NCI-H2029 treated with DMSO at 0.1 percent for 48 hours (cell line): ENCODE measurements at places on chromosomes 11 and 22.

- DNase-seq = peak; percentile 48
Measured at GRCh38 chr22:31229402-31230079, 17.4 kb downstream of the LIMK2 start.

- no peak for DNase-seq
Measured at GRCh38 chr11:94494126-94494680, 419 bp downstream of the ANKRD49 start.

DNA sequence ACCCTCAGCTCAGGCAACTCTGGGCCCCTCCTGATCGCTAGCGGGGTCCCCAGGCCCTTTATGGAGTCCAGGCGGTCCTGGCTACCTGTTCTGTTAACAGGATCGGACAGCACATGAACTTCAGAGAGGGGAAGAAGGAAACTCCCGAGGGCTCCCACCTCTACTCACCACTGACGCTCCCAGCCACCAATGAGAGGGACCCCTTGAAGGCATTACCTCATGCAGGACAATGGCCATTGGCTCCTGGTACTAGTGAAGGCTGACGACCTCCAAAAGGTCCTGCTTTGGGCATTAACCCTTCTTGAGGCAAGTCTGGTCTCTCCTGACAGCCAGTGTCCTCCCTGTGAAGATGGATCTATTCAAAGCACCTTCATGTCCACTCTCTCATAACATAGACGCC, 71.5 kb upstream of the LMO1 start:
- no peak for DNase-seq

GRCh38 chr11:131595797-131596196, 225.4 kb downstream of the NTM start:
- peak; percentile 11 for DNase-seq

DNA sequence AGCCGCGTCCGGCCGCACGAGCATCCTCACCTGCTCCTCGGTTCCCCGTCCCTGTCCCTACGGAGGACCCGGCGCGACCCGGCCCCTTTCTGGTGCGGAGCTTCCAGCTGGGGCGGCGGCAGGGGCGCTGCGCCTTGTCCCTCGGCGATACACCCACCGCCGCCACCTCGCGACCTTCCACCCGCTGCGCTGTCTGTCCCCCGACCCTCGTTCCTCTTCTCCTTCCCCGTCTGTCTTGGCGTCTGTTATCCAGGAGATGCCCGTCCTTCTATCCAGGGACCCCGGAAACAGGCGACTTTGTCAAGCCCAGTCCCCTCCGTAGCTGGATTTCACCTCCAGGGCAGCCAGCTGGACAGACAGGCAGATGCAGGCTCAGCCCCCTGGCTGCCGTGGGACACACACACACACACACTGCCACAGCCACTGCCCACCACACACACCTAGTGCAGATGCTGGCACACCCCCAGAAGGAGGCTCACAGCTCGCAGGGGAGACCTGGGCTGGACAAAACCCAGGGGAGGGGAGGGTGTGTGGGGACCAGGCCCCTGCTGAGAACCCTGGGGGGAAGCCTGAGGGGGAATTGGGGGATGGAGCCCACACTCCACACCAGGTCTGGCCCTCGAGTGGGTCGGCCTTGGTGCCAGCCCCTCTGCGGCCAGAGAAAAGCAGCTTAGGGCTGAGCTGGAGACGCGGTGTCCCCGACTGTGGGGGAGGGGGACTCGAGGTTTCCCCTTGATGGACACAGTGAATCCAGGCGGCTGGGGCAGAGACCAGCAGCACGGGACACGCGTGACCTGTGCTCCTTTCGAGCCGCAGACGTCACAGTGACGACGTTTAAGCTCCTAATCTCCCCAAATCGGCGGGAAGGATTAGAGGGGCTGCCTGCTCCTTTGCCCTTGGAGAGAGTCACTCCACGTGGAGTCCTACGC, 788 bp downstream of the DRD4 start:
- no peak for DNase-seq

DNA sequence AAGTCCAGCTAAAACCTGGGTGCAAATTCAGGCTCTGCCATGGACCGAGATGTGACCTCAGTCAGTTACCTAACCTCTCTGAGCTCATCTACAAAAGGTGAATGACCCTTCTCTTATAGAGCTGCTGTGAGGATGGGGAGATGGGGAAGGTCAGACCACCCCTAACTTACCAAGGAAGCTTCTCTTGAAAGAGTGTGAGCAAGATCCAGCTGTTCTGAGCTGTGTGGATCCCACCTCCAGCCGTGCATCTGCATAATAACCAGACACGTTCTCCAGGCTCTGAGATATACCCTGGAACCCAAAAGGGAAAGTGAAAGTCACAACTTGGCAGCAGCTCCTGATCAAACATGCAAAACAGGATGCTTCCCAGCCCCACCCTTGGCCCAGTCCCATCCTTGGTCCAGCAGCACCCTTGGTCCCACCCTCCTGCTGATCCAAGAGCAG, at the start of gene APOL3:
Gene APOL3 (minus strand): TSS at position 257 of the 444 bp plus-strand sequence. CDS start 11,700 bp downstream, outside the sequence.
- no peak for DNase-seq

DNA sequence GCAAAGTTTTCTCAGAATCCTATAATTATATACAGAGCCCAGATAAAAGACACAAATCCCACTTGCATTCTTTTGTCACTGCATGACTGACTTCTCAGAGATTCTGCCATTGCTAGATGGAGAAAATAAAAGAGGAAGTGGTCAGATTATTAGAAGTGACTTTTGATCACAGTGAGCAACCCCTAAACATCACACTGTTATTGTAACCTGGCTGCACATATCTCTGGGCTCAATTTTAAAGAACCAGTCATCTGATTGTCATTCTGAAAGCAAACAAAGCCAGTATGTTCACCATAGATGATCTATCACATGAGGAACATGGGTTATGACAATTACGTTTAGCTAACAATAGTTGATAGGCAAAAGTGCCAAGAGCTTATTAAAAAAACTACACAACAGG, 47.8 kb downstream of the COPB1 start:
- no peak for DNase-seq

DNA sequence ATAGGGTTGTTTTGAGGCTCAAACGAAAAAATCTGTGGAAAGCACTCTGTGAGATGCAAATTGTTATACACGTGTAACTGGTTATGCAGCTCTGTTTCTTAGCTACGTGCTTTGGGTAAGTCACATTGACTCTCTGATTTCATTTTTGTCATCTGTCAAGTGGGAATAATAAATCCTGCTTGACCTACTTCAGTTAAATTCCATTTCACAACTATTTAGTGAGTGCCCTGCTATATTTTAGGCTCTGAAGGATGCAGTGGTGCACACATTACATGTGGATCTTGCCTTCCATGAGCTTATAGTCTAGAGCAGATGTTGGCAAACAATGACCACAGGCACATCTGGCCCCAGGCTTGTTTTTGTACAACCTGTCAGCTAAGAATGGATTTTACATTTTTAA, 133.6 kb upstream of the PLET1 start:
- no peak for DNase-seq

DNA sequence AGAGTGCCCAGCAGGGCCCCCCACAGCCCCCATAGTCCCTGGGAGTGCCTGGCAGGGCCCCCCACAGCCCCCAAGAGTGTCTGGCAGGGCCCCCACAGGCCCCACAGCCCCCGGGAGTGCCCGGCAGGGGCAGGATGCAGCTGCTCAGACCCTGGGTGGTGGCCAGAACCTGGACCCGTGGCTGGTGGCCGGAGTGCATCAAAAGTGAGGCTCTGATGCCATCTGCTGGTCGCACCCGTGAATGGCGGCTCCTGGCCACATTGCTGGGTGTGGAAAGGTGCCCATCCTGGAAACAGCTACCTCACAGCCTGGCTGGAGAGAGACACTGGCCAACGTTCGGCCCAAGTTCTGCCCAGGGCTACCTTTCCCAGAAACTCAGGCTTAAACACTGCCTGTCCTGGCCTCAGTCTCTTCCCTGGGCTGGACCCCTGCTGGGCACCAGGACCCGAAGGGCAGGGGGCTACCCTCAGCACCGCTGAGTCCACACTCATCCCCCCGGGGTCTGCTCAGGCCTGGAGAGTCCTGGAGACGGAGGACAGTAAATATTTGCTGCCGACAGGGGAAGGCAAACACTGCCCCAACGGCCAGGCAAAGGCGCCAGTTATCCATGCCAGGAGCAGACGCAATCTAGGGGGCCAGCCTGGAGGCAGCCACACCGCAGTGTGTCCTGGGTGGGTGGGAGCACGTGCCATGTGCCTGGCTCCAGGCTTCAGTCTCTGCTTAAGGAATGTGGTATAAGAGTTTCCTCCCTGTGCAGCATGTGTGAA, 4.4 kb downstream of the INS start:
- peak; percentile 12 for DNase-seq

- no peak for DNase-seq
Measured at GRCh38 chr11:61198361-61198760, 5.0 kb upstream of the PGA3 start.

- no peak for DNase-seq
Measured at GRCh38 chr22:48898524-48899250, 929.0 kb downstream of the BRD1 start.

GRCh38 chr22:41157083-41157482, 48.0 kb upstream of the L3MBTL2 start:
- DNase-seq = no peak

- DNase-seq = no peak
Measured at GRCh38 chr22:22953791-22954190, 66.2 kb downstream of the IGLL5 start.

- no peak for DNase-seq
Measured at GRCh38 chr11:74479732-74480123, 12.4 kb upstream of the KCNE3 start.

- no peak for DNase-seq
Measured at GRCh38 chr11:86926975-86927374, 28.2 kb downstream of the FZD4 start.

DNA sequence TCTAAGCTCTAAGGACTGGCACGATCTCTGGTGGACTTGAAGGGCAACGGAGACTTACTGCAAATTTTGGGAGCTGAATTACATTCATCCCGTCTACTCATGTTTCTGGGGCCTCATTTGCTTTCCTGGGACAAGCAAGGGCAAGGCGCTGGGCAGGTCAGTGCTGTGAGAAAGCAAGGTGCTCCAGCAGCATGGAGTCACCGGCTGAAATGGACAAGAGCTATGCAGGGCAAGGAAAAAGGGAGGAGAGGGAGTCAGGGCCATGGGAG, 25.6 kb downstream of the FLI1 start:
- no peak for DNase-seq

DNA sequence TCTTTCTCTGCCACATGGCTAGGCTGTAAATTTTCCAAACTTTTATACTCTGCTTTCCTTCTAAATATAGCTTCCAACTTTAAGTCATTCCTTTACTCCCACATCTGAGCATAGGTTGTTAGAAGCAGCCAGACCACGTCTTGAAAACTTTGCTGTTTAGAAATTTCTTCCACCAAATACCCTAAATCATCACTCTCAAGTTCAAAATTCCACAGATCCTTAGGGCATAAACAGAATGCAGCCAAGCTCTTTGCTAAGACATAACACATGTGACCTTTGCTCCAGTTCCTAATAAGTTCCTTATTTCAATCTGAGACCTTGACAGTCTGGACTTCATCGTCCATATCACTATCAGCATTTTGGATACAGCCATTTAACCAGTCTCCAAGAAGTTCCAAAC, 749.9 kb downstream of the METTL15 start:
- DNase-seq = no peak

DNA sequence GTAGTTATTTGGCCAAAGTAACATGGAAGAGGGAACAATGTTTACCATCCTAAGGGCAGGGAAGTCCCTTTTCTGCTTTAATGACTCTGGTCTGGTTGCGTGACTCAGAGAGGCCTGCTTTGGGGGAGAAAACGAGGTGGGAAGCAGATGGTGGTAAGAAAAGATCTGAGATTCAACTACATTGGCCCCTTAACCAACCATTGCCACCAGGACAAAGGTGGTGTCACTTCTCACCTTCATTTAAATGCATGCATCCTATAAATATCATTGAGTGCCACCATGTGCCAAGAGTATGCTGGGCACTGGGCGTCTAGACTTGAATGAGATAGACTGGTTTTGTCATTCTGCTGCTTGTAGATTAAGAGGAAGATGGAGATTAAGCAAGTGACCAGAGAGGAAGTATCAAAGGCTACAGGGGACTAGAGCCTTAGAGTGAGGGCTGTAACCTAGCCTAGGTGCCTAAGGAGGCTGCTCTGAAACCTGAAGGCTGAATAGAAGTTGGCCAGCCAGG, 3.6 kb upstream of the SORL1 start:
- DNase-seq = no peak

- DNase-seq = no peak
Measured at GRCh38 chr11:102470251-102470650, 17.7 kb upstream of the TMEM123 start.

GRCh38 chr22:26975865-26976264, 318.5 kb downstream of the MIAT start:
- DNase-seq = no peak

- no peak for DNase-seq
Measured at GRCh38 chr22:33723915-33724314, 196.4 kb downstream of the LARGE1 start.

DNA sequence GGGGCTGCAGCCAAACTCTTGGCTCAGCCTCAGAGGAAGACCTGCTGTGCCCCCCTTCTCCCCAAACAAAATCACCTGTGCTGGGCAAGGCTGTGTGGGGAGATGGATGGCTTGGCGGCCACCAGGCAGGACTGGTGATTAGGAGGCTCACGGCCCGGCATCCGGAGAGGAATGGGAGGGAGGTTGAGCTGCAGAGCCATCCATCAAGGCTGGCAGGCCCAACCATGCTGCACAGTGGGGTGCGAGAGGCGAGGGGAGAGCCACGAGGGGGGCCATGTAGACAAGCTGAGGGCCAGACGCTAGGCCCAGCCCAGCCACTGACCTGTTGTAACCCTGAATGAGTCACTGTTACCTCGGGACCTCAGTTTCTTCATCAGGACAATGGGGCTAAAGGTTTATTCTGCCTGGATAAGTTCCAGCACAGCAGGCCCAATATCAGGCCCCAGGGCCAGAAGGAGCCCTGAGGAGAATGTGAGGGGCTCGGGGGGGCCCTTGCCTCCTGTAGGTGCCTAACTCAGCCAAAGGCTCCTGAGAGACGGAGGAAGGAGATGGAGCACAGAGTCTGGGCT, 18.2 kb downstream of the PDE2A start:
- no peak for DNase-seq

DNA sequence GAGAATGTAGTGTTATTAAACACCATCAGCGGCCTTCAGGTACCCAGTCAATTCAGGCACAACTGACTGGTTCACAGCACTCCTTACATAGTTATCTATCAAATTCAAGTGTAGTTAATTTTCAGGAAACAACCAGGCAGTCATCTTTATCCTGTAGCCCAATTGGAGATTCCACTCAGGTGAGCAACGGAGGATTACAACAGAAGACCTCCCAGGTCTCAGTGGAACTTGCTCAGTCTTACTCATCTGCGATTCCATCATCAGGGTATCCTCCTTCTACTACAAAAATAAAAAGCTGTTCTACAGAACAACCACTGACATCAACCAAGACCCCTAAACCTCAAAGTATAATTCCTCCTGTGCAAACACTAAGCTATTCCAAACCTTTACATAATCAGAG, 39.6 kb downstream of the QSER1 start:
- DNase-seq = no peak

DNA sequence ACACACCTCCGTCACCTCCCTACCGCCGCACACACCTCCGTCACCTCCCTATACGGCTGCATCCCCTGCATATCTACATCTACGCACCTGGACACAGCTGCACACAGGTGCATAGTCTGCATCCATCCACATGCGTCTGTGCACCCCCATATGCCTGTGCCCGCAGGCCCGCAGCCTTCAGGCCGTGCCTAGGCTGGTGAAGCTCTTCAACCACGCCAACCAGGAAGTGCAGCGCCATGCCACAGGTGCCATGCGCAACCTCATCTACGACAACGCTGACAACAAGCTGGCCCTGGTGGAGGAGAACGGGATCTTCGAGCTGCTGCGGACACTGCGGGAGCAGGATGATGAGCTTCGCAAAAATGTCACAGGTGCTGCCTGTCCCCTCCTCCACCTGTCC, 4.8 kb downstream of the PKP3 start:
- no peak for DNase-seq

GRCh38 chr11:27087432-27087831, 46.8 kb downstream of the BBOX1 start:
- DNase-seq = no peak
